ENCODE measurements at places on chromosomes 5 and 9. TPM values are rescaled to one million over a fixed set of nuclear protein-coding genes. Genes with fewer than 3 reads are reported as not detected.

DNA sequence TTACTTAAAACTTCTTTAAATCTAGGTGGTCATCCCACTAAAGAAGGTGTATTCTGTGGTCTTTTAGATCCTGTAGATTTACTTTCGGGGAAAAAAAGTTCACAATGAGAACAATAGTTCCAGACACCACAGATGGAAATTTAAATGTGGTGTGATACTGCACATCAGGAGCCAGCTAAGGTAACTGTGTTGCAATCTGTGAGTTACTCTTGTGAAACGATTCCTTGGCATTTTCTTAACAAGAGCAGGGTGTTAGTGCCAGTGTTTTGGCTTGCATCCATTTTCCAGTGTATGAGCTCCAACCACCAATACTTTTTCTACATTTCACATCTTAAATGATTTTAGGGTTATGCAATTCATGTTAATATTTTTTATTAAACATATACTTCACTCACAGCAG, 674.5 kb downstream of the CETN3 start:
- no peak overlapping the region for H3K27ac ChIP-seq
- H3K4me1 ChIP-seq = peaks cover 3% of the 10 kb centered on the region
- H3K27me3 ChIP-seq = no peaks in the 10 kb centered on the region
- no peak overlapping the region for H3K4me3 ChIP-seq

DCTN3 gene
- 27.5 TPM for total RNA-seq

DNA sequence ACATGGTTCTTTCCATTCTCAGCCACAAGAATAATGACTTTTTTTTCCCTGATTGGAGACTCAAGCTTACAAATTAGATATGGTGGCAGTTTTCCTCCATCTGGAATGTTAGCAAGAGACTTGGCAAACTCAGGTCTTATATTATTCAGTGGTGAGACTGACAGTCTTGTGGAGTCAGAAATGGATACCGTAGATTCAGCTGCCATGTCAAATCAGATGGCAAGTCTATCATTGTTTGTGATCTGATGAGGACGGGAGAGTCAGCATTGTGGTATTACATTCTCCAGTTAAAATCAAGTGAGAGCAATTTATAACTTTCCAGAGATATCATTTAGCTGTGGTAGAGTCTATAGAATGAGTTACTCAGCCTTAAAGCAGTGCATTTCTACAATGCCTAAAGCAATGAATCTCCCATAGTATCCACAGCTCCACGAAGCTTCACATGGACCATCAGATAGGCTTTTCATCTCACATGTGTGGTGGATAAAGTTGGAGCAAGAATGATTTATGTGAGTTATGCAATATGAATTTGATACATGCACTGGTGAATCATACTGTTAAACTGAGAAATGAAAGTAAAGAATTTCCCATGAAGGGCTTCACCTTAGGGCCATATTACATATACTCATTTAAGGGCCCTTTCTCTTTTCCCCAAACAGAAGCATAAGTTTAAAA, 430.6 kb downstream of the ZNF608 start:
- peaks cover 8% of the 10 kb centered on the region for H3K4me1 ChIP-seq
- H3K4me3 ChIP-seq = no peak overlapping the region
- DNase-seq = no peak
- H3K27ac ChIP-seq = no peak overlapping the region

FIBCD1 gene
- total RNA-seq = 8.8 TPM

ZBTB6 gene
- total RNA-seq = 9.6 TPM

GRCh38 chr5:32446630-32447029, 2.1 kb upstream of the ZFR start:
- H3K4me1 ChIP-seq = peaks cover 30% of the 10 kb centered on the region
- H3K4me3 ChIP-seq = peak overlapping the region; percentile 42
- peaks cover 20% of the 10 kb centered on the region for H3K27me3 ChIP-seq

PHF24 gene
- total RNA-seq = 0.53 TPM

GOLM1 gene
- total RNA-seq = 81.8 TPM

DNA sequence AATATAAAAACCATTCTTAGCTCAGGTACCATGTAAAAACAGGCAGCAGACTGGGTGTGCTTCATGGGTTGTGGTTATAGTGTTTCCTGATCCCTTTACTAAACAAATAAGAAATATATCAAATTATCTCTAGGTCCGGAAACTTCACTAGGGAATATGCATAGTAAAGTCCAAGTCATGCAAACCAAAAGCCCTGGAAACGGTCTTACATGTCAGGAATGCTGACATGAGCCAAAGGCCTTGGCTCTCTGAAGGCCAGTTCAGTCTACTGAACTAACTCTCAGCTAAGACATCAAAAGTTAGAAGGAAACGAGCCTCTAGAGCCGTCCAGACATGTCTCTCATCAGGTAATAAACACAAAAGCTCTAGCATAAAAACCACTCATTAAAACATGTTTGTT, 778.9 kb upstream of the ZNF608 start:
- no peaks in the 10 kb centered on the region for H3K27me3 ChIP-seq
- H3K4me3 ChIP-seq = no peak overlapping the region
- H3K36me3 ChIP-seq = no peaks in the 10 kb centered on the region
- H3K27ac ChIP-seq = no peak overlapping the region
- peaks cover 20% of the 10 kb centered on the region for H3K4me1 ChIP-seq

GRCh38 chr5:88888848-88889188, 5.8 kb upstream of the MEF2C start:
- no peak for DNase-seq
- H3K36me3 ChIP-seq = no peaks in the 10 kb centered on the region
- peaks cover 29% of the 10 kb centered on the region for H3K4me1 ChIP-seq
- peak overlapping the region; percentile 91 for H3K4me3 ChIP-seq
- H3K27ac ChIP-seq = no peak overlapping the region
- peaks cover 53% of the 10 kb centered on the region for H3K27me3 ChIP-seq

GRCh38 chr5:146071171-146071570, 34.2 kb downstream of the PLAC8L1 start:
- peaks cover 94% of the 10 kb centered on the region for H3K27me3 ChIP-seq
- no peak for DNase-seq
- no peak overlapping the region for H3K4me3 ChIP-seq

- no peaks in the 10 kb centered on the region for H3K36me3 ChIP-seq
- no peak for DNase-seq
- peaks cover 52% of the 10 kb centered on the region for H3K4me1 ChIP-seq
- H3K4me3 ChIP-seq = no peak overlapping the region
These were observed 95.7 kb upstream of the ITGA1 start for GRCh38 chr5:52692039-52692438.

DNA sequence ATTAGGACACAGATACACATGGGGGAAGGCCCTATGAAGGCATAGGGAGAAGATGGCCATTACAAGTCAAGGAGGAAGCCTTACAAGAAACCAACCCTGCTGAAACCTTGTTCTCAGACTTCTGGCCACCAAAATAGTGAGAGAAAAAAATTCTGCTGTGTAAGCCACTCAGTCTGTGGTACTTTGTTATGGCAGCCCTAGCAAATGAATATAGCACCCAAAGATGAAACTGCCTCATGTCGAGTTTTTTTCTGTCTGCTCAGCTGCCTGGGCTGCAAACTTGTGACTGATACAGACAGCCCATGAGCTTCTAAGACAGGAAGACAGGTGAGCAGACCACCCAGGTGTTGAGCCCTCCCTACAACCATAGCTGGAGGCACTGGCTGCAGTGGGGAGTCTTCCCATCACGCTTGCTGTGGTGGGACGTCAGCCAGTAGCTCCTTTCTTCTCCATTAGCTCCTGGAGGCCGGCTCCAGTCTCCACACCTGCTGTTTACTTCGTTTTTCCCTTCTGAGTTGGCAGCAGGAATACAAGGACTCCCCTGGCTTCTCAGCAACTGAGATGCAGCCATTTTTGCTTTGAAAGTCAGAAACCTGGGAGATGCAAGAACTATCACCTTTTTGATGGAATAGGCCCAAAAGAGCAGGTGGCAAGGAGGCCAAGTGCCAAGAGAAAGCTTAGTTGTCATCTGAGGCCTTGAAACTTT, 164.9 kb downstream of the SEMA6A start:
- no peak overlapping the region for H3K4me3 ChIP-seq
- no peak overlapping the region for H3K27ac ChIP-seq
- DNase-seq = no peak
- peaks cover 19% of the 10 kb centered on the region for H3K4me1 ChIP-seq

GLRA1 gene
- not detected for total RNA-seq

GRCh38 chr5:15009420-15009819, 137.8 kb upstream of the ANKH start:
- H3K27ac ChIP-seq = no peak overlapping the region
- no peak for DNase-seq
- H3K4me3 ChIP-seq = no peak overlapping the region
- H3K27me3 ChIP-seq = no peaks in the 10 kb centered on the region
- no peaks in the 10 kb centered on the region for H3K36me3 ChIP-seq
- H3K4me1 ChIP-seq = peaks cover 14% of the 10 kb centered on the region

SARDH gene
- total RNA-seq = 15.2 TPM

GRCh38 chr9:11915699-11916098, 777.5 kb upstream of the TYRP1 start:
- peaks cover 4% of the 10 kb centered on the region for H3K36me3 ChIP-seq
- H3K4me1 ChIP-seq = peaks cover 24% of the 10 kb centered on the region
- H3K27ac ChIP-seq = peak overlapping the region; percentile 61

DNA sequence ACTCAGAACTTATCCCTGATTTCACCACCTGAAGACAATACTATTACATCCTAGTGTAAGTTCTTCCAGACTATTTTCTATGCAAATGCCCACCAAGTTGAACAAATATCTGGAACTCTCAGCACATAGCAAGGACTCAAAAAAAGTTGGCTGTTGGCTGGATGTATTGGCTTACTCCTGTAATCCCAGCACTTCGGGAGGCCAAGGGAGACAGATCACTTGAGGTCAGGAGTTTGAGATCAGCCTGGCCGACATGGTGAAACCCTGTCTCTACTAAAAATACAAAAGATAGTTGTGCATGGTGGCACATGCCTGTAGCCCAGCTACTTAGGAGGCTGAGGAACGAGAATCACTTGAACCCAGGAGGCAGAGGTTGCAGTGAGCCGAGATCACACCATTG, 15.0 kb upstream of the VPS13A start:
- DNase-seq = no peak
- H3K36me3 ChIP-seq = peaks cover 3% of the 10 kb centered on the region
- no peak overlapping the region for H3K27ac ChIP-seq
- H3K27me3 ChIP-seq = no peaks in the 10 kb centered on the region
- H3K4me3 ChIP-seq = no peak overlapping the region
- peaks cover 10% of the 10 kb centered on the region for H3K4me1 ChIP-seq

DNA sequence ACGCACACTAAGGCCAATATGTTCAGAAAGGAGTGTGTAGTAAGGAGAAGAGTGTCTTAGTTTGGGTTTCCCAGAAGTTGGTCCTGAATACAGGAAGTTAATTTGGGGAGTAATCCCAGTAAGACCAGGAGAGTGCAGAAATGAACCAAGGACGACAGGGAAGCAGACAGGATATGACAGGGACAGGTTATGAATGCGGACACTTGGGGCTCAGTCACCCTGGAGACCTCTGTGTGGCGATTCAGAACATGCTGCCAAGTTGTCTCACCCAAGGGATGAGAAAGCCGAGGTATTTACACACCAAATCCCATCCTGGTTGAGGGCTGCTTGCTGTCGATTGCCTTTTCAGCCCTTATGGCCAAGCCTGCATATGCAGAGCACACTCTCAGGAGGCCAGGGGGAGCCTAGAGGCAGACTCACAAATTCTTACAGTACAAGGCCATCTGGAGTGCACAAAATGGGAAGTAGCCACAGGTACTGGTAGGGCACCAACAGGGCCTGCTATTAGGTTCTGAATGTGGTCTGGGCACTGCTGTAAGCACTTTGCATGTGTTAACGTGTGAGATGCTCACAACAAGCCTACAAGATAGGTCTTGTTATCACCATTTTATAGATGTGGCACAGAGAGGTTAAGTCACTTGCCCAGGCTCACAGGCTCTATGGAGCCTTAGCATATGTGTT, 233.1 kb upstream of the ANKRD55 start:
- peaks cover 39% of the 10 kb centered on the region for H3K4me1 ChIP-seq
- H3K36me3 ChIP-seq = no peaks in the 10 kb centered on the region
- H3K27ac ChIP-seq = no peak overlapping the region
- H3K27me3 ChIP-seq = no peaks in the 10 kb centered on the region
- H3K4me3 ChIP-seq = no peak overlapping the region
- no peak for DNase-seq

- no peak for DNase-seq
- no peaks in the 10 kb centered on the region for H3K27me3 ChIP-seq
- peaks cover 3% of the 10 kb centered on the region for H3K4me1 ChIP-seq
These were observed 8.9 kb upstream of the IL17B start for GRCh38 chr5:149387982-149388381.

DNA sequence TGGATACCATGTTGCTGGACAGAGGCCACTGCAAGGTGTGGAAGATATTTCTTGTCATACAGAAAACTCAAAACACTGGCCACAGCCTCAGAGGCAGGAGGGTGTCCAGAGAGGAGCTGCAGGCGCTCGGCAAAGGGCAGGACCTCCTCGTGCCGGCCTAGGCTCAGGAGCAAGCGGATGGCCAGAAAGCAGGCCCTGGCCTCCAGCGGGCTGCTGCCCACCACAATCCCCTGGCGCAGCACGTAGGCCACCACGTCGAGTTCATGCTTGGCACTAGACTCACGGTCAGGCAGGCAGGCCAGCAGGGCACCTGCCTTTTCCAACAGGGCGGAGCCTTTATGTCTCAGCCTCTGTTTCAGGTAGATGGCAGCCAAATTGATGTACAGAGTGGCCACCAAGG, 35.2 kb downstream of the SH3TC2 start:
- H3K27ac ChIP-seq = no peak overlapping the region
- no peak for DNase-seq
- no peaks in the 10 kb centered on the region for H3K27me3 ChIP-seq
- no peaks in the 10 kb centered on the region for H3K36me3 ChIP-seq
- no peaks in the 10 kb centered on the region for H3K4me1 ChIP-seq
- H3K4me3 ChIP-seq = no peak overlapping the region
